Stimulated activated CD4-positive, alpha-beta T cell treated with anti-CD3 and anti-CD28 coated beads, TNF-alpha, amount 100 ng/mL, for 4 hours (primary cell): ENCODE measurements at places on chromosomes 1 and 21.

- no peak for DNase-seq
Measured at GRCh38 chr1:24165500-24165899, 21.6 kb downstream of the IFNLR1 start.

GRCh38 chr1:9291914-9292360 lies 757 bp upstream of the SPSB1 start:
- DNase-seq: no peak

GRCh38 chr1:101235696-101236515 lies 913 bp upstream of the S1PR1 start:
- peak; percentile 60 for DNase-seq

GRCh38 chr1:20351911-20352701 lies 61.4 kb downstream of the VWA5B1 start:
- no peak for DNase-seq

GRCh38 chr1:11856698-11857097 lies 2.0 kb downstream of the NPPB start:
- DNase-seq: no peak

- no peak for DNase-seq
Measured at GRCh38 chr1:168832661-168833060, 103.7 kb upstream of the DPT start.

DNA sequence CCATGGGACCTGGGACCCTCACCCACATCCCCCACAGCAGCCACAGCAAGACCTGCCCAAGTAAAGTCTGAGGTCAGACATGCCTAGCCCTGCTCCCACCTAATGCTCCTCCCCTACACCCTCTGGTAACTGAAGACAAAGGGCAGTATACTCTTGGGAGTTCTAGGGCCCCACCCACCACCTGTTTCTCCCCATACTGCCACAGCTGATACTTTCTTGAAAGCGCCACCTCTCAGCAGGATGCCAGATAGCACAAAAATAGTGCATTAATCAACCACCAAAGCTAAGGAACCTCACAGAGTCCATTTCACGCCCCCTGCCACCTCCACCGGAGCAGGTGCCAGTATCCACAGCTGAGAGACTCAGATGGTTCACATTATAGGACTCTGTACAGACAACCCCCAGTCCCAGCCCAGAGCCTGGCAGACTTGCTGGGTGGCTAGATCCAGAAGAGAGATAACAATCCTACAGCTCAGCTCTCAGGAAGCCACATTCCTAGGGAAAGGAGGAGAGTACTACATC lies 238.1 kb downstream of the LRRC40 start:
- no peak for DNase-seq

DNA sequence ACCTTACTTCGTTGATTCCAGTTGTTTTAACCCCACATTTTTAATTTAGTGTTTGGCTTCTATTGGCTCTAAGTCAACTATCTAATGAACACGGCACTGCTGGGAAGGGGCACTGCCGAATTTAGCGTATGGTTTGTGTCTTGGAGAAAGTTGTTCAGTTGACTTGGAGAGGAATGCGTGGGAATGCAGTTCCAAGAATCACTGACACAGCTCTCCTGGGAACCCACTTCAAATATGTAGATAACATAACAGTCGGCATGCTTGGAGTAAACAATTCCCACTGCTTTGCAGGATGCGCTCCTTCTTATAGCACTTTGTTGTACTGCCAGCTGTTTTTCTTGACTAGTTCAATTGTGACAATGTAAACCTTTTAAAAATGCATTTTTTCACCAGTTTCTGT lies 104.3 kb downstream of the RYR2 start:
- no peak for DNase-seq

DNA sequence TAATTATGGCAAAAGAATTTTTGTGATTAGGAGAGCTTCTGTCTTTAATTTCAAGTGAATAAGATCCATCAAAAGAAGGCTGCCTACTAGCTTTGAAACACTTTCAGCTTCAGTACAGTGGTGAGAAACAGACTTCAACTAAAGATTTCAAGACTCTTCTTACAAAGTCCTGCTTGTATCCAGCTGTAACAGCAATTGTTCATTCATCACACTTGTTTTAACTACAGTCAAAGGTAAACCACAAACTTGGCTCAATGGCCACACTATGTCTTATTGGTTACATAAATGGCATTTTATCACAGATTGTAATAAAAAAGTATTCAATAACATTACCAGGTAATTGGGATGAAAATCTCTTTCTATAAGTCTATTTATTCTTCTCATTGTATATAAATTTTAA lies 59.2 kb downstream of the WARS2 start:
- no peak for DNase-seq

DNA sequence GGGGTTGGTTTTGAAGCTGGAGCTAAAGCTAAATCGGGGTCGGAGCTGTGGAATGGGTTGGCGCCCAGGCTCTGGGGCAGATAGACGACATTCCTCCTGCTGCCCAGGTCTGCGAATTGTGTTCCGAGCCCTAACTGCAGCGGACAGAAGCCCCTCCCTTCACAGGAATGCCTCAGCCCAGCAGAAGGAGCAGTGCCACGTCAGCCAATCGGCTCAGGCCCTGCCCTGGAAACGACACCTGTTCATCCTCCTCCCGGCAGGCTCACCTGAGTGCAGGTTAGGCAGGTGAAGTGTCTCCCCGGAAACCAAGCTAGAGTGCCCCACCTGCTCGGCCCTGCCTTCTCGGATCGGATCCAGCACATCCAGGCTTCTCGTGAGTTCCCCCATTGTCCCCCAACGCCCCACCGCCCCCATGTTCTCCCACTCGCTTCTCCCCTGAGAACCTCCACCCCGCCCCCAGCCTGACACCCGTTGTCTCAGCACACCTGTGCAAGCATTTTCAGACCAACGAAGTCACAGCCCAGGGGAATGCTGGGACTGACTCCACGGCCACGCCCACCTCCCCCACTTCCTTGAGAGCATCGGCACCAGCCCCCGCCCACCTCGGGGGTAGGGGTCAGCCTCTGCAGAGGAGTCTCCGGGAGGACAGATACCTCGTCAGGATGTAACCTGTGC lies 775 bp downstream of the TMEM125 start:
- no peak for DNase-seq

DNA sequence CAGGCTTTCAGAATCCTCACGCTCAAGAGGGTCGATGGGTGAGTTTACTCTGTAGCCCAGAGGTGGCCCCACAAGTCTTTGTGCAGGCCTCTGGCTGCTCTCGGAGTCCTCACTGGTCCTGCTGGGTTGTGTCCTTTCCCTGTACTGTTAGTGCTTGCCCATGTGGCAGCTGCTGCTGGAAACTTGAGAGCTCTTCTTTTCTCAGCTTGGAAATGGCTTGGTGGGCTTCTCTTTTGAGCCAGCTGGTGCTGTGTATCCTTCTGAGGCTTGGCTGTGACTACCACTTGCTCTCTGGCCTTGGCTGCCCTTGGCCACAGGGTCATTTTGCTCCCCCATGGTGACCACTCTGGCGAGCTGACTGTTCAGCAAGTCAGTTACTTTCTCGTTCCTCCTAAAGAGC lies 82.2 kb upstream of the LMO4 start:
- no peak for DNase-seq

- no peak for DNase-seq
Measured at GRCh38 chr1:121517586-121518230, 332.9 kb downstream of the SRGAP2C start.

DNA sequence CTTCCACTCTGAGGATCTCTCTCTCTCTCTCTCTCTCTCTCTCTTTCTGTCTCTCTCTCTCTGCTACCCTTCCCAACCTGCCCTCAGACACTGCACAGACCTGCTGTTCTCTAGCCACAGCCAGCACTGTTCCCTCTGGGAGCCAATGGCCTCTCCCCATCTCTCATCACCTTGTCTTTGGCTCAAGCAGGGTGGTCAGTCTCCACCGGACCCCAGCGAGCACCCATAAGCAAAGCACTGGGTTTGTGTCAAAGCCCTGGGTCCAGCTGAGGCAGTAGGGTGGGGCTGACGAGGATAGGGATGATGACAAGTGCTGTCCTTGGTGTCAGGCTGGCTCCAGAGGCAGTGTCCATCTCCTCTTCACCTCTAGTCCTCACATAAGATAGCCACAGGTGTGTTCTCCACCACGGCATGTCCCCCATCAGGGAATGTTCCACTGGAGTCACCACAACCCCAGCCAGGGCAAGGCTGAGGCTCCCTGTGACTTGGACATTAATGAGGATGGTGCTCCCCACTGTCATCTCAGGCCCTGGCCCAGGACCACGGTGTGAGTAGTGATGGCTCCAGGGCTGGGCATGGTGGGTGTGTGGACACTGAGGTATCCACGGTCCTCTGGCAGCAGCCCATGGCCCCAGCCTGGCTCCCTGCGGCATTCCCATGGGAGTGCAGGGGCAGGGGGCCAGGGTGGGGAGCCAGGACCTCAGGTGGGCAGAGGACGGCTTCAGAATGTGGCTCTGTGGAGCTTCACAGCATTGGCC lies 8.4 kb upstream of the GOLT1A start:
- DNase-seq: no peak

DNA sequence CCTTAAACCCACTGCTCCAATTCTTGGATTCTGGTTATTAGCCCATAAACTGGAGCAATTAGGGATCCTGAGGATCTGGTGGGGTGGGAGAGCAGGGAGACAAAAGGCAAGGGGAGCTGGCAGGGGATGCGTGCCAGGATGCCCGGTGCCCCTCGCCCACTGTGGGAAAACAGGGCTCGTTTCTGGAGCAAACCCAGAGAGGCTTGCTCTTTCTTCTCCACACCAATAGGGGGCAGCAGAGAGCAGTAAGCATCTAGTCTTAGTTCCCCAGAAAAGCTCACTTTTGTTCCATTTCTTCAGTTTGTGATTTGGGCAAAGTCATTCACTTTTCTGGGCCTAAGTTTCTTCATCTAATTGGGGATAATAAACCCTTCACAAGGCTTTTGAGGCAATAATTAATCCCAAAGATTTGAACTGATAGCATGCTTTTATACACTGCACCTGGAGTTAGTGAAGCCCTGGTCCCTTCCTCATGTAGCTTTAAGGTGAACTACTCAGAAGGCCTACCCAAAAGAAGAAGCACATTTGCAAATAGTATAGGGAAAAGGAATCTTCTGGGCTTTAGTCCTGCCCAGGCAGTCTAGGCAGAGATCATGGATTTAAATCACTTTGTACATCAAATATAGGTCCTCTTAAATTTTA lies 160.6 kb upstream of the USP24 start:
- no peak for DNase-seq
